ENCODE measurements at places on chromosomes 4 and X.

DNA sequence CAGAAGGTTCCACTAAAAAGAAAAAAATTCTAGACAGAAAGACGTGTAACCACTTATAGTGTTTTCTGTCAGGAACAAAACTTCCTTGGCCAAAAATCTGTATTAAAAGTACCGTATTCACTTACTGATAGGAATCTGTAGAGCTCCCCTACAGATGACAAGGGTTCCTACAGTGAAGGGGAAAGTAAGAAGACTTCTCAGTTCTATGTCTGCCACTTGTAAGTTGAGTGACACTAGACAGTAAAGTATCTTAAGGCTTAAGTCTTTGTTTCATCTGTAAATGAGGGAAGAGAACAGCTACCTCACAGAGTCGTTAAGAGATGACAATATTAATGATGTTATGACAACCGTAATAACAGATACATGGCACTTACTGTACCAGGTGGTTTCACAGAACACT lies 3.3 kb downstream of the COQ2 start:
- no peak for DNase-seq

DNA sequence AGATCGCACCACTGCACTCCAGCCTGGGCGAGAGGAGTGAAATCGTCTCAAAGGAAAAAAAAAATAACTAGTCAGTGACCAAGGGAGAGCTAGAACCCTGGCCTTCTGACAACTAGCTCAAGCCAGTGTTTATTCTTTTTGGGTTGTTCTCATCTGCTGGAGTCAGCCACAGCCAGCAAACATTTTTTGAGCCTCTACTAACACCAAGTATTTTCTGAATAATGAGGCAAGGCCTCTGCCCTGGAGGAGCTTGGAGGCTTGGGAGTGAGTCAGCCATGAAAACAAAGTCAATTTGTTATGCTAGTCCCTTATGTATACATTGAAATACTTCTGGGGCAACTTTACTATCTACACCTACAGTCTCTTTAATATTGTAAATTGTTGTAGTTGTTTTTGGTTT lies 46.5 kb downstream of the TMA16 start:
- no peak for DNase-seq

GRCh38 chrX:23896981-23897380 lies 10.8 kb downstream of the APOO start:
- no peak for DNase-seq

GRCh38 chr4:22596409-22596808 lies 80.5 kb upstream of the ADGRA3 start:
- no peak for DNase-seq

- DNase-seq: no peak
These were observed 1154.4 kb downstream of the RAPGEF2 start for GRCh38 chr4:160257318-160257717.

GRCh38 chr4:26851129-26851528 lies 9.5 kb upstream of the STIM2 start:
- no peak for DNase-seq

DNA sequence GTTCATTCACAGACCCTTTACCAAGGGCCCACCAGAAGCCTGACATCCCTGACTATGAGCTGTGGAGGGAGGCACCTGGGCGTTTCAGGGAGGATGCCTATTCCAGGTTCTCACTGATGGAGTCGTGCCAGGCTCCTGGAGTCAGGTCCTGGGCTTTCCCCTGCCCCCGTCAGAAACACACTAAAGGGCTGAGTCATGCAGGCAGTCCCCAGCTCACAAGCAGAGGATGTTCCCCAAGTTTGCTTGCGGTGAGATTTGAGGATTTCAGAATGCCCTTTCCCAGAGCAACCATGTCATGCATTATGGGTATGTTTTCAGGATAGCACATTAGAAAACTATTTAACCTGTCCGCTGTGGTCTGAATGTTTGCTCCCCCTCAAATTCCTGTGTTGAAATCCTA lies 45.2 kb downstream of the FHDC1 start:
- no peak for DNase-seq

DNA sequence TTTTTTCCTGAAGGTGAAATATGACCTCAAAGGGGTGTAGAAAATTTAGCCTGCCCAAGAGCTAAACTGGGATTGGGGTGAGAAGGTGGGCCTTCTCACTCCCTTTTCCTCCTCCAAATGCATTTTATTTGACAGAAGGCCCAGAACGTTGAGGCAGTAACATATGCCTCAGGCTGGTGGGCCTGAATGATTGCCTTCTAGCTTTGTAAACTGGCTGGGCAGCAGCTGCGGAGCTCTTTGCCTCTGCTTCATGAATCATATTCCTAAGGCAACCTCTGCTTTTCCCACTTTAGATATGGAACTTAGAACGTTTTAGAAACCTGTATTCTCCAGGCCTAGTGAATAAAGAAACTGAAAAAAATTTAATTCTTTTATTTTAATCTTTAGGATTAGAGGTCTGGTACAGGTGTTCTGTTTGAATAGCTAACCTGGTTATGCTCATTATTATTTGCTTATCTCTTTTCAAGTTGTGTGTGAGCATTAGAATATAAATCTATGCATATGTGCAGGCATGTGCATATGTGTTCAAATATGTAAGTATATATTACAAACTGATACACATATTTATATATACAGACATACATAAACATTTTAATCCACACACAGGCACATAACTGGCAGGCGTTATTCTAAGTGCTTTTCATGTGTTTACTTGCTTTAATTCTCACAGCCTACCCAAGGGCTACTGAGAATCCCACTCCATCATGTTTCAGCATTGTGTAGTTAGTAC lies 11.5 kb downstream of the PRDM8 start:
- no peak for DNase-seq
